NCI-H524 (cell line): ENCODE measurements at places on chromosomes 11 and 22.

DNA sequence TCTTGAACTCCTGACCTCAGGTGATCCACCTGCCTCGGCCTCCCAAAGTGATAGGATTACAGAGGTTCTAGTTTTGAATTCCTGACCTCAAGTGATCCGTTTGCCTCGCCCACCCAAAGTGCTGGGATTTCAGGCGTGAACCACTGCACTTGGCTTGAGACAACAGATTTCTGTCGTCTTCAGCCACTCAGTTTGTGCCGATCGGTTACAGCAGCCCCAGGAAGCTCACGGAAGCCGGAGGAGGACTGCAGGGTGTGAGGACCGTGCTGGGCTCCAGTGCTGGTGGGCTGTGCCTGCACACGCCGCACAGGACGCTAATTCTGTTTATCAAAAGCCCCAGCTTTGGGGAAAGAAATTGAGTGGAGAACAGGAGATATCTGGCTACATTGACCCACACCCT is 82.0 kb downstream of the CELSR1 start:
- DNase-seq, result no peak

DNA sequence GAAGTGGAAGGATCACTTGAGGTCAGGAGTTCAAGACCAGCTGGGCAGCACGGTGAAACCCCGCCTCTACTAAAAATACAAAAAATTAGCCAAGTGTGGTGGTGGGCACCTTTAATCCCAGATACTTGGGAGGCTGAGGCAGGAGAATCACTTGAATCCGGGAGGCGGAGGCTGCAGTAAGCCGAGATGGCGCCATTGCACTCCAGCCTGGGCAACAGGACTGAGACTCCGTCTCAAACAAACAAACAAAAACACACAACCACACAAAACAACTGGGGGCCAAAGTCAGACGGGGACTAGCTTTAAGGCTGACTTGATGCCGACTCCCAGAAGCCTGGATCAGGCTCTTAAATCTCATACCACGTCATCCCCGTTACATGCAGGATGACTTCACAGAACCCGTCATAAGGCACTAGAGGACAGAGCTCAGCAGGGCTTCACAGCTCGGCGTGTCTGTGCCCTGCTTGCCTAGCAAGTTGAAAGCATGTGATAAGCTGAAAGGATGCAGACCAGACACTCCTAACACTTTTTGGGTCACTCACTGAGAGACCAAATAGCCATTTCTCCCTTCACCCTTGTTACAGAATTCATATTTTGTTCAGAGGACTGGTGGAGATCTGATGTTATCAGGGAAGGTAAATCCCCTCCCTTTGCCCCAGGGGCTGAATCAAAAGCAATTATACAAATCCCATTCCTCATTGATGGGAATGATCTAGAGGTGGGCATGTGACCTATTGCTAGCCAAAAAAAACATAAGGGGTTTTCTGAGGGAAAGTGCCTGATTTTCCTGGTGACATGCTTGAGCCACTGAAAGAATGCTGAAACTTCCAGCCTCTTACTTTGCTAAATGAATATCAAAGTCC is 65.4 kb downstream of the GAB2 start:
- no peak for DNase-seq

DNA sequence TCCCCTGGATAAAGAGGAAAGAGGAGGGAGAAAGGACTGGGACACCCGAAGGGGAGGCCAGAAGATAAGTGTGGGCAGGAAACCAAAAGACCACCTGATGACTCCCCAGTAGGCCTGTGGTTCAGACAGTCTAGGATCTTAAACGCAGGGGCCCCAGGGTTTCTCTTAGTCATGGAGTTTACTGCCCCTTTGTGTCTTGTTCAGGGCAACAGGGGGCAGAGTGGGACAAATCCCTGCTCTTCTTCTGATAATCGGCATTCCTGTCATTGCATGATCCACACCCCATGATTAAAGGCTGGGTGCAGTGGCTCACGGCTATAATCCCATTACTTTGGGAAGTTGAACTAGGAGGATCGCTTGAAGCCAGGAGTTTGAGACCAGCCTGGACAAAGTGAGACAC is 4.7 kb upstream of the TMPRSS13 start:
- no peak for DNase-seq

DNA sequence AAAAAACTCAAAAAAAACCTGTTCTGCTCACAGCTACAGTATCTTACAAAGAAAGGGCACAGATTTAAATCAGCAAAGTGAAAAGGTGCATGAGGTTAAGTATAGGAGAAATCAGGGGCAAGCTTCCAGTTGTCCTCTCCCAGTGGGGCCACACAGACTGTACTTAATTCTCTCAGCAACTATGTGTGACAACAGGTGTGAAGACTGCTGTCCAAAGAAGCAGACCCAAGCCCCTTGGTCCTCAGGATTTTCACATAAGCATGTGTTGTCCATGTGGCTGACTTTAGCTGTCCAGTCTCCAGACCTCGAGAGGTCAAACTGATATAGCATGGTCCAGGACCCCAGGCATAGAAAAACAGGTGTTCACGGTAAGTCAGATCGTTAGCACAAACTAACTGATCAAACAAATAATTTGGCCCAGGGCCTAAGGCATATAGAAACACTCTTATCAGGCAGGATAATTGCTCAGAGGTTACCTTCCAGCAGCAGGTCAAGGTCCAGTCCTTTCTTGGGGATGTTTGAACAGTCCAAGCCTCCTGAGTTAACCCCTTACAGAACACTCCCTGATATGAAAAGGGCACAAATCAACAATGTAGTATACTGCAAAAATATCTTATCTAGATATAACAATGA is 21.1 kb upstream of the CSTF3 start:
- DNase-seq, result no peak

GRCh38 chr22:38415561-38416321 is 39.3 kb downstream of the KCNJ4 start:
- peak; percentile 83 for DNase-seq

DNA sequence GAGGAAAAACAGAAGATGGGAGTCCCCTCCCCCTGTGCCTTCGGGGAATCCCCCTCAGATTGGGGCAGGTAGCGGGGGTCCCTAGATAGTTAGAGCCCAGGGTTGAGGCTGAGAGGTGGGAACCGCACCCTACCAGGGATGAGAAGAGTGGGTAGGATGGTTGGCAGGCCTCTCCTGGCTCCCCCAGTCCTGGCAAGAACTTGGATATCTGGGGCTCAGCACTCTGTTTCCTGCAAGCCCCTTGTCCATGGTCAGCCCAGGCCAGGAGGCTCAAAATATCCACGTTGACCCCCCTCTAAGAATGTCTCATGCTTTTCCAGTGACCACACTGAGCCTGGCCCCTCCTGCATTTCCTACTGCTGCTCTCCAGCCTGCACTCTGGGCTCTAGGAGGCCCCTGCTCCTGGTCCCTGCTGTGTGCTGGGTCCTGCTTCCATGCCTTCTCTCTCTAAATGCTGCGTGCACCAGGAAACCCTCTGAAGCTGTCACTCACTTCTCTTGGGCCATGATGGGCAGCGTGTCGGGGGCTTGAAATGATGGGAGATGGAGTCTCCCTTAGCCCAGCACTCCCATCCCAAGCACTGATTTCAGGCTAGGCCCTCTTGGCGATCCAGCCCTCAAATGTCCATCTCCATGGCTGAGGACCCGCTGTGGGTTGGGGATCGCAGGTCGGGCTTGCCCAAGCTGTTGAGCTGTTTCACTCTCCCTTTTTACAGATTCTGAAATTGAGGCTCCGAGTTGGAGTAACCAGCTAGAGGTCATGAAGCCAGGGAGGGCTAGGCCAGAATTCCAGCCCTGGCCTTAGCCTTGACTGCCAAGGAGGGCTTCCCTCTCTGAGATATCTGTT is 2.0 kb downstream of the MAP3K11 start:
- no peak for DNase-seq

GRCh38 chr22:36612458-36612857 is 83.5 kb upstream of the EIF3D start:
- DNase-seq, result no peak
